ENCODE measurements at places on chromosomes 2 and 18.

DNA sequence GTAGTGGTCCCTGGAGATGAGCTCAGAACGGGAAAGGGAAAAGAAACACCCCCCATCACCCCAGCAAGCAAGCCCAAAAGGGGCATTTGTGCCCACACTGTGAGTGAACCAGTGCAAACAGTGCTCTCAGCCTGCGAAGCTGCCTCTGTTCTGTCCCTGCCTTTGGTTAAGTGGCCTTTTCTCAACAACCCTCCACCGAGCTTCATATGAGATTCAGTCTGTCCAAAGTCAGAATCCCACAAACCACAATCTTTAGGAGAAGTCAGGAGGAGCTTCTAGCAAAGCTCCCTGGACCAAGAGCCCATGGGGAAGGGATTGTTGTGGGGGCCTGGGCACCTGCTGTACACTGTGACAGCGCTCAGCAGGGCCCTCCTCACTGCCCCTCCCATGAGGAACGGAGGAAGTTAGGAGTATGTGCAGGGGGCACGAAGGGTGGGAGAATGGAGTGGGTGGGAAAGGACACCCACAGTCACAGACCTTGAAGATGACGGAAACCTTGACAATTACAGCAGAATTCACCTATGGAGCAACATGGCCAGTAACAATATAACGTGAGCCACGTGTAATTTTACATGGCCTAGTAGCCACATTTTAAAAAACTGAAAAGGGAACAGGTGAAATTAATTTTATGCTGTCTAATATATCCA is 119.5 kb downstream of the SMAD7 start:
- DNase-seq, result peak; percentile 20

DNA sequence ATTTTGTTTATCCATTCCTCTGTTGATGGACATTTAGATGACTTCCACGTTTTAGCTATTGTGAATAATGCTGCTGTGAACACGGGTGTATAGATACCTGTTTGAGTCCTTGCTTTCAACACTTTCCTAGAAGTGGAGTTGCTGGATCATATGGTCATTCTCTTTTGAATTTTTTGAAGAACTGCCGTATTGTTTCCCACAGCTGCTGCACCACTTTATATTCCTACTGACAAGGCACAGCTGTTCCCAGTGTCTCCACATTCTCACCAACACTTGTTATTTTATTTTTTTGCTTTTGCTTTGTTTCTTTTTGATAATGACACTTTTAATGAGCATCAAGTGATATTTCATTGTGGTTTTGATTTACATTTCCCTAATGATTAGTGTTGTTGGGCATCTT is 41.4 kb upstream of the KCNJ13 start:
- no peak for DNase-seq

- DNase-seq, result no peak
Measured at GRCh38 chr18:39453356-39453755, 1887.8 kb upstream of the CELF4 start.

DNA sequence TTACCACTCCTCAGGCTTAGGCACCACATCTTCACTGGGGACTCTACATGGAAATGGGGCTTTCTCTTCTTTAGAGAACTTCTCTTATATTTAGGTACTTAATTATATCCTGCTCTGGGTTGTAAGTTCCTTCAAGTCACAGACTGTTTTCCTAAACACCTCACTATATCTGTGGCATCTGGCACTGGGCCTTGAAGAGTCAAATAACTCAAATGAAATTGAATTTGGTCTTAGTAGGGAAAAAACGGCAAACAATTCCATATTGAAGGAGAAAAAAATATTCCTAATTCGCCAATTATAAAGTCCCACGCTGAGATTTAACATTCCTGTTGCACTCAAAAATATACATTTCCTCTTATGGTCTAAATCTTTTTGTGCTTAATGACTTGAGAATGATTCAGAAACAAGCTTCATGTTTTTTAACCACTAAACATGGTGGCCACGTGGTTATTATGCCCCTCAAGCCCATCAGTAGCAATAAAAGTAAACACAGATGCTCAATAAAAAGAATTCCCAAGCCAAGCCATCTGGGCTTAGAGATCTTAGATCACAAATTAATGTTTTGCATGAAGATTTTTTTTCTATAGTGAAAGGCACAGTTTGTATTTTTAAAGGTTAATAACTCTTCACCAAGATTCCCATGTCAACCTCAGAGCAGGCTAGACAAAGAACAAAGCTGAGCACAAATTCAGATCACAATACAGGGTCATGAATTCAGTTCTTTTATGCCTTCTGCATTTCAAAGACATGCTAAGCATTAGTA is 105.5 kb upstream of the SYT4 start:
- no peak for DNase-seq

- no peak for DNase-seq
Measured at GRCh38 chr2:154452906-154453493, 245.5 kb upstream of the KCNJ3 start.

GRCh38 chr18:67132919-67133318 is 383.6 kb downstream of the DSEL start:
- DNase-seq, result no peak

- no peak for DNase-seq
Measured at GRCh38 chr2:121297217-121297830, 12.3 kb upstream of the TFCP2L1 start.

- no peak for DNase-seq
Measured at GRCh38 chr2:233010569-233011267, 2.3 kb downstream of the NGEF start.

DNA sequence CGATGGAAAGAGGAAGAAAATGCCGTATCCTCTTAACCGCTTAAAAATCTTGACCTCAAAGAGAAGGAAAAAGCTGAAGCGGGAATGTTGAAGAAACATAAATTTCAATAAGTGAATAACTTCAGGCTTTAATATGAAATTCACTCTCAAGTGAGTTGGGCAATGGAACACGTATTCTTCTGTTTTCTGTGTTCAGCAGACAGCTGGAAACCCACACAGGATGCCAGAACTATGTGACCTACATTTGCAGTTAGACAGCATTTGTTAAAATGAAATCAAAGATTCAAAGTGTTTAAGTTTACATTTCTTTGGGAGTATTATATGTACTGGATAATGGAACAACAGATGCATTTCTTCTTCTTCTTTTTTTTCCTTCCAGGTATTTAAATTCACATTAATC is 80.5 kb upstream of the SPATS2L start:
- no peak for DNase-seq

- DNase-seq, result no peak
Measured at GRCh38 chr18:38575023-38575422, 1009.4 kb upstream of the CELF4 start.
